NCI-H187 (cell line): ENCODE measurements at places on chromosomes 12 and 14.

- no peak for DNase-seq
These were observed 95.6 kb downstream of the DAAM1 start for GRCh38 chr14:59284059-59284458.

GRCh38 chr14:61240206-61240605, 40.9 kb downstream of the TMEM30B start:
- DNase-seq: no peak

DNA sequence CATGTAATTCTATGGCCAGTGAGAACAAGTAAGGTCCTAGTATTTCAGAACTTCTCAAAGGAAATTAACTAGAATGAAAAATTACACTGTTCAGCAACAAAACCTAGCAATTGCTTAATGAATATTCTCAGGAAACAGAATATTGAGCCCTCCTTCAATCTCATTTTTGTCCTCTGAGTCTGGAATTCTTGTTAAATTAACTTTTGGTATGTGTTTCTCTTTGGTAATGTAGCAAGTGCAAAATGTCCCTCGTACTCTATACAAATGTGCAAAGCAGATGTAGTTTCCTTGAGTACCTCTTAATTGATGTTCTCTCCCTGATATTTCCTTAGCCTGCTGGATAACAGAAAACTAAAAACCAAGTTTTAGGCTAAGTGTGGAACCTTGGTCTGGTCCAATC, 190.8 kb upstream of the CNOT2 start:
- no peak for DNase-seq

GRCh38 chr12:98399532-98399931, 115.9 kb upstream of the TMPO start:
- no peak for DNase-seq

DNA sequence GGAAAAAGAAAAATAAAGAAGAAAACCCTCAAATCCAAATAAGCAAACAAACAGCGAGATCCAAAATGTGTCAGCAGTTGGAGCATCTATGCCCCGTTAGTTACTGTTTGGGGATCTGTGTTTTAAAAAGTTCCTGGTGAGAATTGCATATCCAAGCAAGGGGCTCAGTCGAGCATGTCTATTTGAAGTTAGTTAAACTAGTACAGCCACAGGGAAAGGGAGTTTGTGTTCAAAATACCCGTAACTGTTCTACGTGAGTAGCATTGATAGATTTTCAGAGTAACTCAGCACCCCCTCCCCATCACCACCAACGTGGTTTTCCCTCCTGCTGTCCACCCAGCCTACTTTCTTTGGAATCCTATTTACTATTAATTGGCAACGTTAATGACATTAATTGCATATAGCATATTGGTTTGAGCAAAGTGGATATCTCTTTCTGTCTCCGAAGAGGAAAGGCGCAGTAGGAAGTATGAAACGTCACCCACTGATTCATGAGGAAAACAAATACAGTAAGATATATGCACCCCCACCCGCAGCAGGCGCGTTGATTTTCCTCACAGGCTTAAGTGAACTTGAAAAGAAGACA, 1.5 kb downstream of the NPAS3 start:
- no peak for DNase-seq
